ENCODE measurements at places on chromosomes 2 and 18.

DNA sequence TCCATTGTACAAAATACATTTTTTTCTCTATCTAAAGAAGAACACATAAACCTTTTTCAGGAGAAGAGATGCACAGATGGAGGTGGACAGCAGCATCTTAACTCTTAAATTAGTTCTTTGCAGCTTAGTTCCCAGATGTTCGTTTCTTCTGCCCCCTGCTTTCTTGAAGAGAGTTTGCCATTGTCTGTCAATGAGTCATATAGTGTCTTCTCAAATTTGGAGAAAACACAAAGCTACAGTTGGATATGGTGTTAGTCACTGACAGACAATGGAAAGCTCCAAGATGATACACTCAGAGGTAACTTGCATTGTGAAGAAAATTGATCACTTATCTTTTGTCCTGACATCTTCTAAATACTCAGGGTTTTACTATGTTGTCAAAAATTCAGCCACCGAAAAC, 48.8 kb upstream of the TMEFF2 start:
- peak; percentile 31 for DNase-seq

GRCh38 chr2:103739186-103739585, 977.4 kb downstream of the TMEM182 start:
- DNase-seq = no peak

DNA sequence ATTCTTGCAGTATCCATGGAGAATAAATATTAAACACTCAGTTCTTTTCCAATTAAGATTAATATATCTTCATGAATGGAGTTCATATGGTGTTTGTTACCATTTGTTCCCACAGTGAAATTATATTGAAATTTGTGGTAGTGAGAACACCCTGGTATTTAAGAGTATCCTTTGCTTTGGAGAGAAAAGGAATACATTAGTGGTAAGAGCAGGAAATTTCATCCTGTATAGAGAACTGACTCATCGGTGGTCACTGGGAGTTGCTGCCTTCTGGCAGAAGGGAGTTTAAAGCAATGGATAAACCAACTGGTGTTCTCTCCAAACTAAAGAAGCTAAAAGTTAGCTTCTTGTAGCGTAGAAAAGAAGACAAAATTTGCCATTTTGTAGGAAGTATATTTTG, 107.3 kb downstream of the MYO1B start:
- DNase-seq = peak; percentile 74

DNA sequence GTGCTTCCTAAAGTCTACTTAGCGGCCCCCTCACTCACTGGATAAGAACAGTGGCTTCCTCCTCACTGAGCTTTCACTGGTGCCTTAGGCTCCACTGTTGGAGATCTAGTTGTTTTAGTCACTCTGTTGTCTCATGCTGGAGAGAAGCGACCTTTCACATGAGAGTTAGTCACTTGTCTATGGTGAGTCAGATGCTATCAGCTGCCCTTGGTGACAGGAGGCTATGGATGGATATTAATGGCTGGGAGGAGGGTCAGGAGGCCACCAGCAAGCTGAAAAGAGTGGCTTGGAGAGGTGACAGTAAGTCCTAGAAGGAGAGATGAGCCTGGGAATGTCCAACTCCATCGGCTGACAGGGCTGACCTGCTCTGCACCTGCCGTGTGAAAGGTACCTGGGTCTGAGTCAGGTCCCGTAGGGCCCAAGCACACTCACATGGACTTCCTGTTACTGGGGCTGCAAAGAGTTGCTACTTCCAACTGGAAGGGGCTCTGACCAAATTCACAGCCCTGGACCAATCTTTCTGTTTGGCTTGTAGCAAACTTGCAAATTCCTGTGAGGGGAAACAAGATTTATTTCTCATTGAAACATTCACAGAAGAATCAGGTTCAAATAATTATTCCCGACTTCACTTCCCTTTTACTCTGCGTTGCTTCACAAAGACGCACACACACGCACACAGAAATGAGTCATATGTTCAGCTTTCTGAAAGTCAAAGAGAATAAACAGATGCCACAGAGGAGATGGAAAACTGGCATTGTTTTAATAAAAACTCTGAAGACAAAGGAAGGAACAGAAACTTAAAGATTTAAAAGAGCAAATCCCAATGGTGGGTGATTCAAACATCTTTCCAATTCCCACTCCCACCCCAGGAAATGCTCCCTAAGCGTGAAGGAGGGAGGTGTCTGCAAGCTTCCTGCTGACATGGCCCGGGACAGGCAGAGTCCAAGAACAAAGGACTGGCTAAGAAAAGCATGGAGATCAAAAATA, 203.5 kb upstream of the TWIST2 start:
- peak; percentile 63 for DNase-seq

DNA sequence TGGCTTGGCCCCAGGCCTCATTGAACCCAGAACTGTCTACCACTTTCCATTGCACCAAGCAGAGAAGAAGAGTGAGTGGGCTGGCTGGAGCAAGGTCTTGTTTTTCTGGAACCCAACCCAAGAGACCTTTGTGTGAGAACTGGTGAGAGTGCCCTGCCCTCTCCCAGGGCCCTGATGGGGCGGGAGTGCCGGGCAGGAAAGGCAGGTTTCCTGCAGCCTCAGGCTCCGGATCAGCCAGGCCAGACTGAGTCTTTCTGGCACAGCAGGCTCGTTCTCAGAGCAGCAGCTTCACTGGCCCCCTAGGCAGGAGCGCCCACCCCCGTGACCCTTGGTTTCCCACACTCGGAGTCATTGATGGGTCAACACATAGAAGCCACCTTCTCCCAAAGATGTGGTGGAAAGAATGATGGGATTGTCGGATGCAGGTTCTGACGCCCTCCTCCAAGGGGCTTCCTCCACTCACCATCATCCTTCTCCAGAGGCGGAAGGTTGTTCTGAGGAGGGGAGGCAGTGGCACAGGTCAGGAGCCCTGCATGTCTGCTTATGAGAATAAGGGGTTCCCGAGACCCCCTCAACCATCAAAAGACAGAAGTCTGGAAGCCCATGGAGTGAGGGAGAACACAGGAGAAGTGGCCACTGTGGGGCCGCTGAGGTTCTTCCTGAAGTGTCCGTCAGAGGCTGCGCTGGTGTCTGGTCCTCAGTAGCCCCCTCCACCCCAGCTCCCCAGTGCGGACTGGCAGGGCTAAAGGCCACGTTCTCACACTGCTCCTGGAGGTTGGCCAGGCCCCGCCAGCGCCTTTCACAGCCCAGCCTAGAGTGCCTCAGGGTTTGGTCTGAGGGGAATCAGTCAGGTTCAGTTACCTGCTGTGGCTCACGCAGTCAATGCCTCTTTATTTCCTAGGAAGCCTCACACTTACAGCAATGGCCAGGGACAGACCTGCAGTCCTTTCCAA, 62.8 kb upstream of the LAPTM4A start:
- DNase-seq = no peak

DNA sequence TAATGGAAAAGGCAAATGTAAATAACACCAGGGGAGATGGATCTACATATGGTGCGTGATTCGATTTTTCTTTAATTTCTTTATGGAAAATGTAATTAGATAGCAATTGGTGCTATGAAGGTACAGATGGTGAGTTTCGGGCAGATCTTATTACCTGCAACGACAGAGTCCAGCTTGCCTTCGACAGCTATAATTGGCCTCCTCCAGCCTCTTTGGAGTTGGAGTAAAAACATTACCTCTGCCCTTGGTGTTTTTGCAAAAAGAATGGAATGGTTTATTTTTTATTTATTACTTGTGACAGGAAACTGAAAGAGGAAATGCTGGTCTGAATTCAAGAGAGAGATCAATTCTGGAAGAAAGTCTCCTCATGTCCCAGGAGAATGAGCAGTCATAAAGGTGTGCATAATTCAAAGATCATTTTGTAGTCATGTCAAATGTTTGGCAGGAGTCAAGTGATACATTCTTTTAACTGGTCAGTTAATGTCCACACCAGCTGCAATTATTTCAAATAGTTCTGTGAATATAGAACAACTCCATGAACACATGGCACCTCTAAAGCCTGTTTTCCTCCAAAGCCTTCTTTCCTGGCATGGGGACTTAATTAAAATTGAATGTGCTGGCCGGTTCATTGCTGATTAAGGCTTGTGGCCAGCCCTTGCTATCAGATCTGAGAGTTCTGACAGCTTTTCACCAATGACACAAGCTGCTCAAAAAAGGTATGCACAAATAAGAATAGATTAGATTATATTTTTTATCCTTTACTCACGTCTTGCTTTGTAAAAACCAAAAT, 46.9 kb upstream of the KCNH7 start:
- no peak for DNase-seq

DNA sequence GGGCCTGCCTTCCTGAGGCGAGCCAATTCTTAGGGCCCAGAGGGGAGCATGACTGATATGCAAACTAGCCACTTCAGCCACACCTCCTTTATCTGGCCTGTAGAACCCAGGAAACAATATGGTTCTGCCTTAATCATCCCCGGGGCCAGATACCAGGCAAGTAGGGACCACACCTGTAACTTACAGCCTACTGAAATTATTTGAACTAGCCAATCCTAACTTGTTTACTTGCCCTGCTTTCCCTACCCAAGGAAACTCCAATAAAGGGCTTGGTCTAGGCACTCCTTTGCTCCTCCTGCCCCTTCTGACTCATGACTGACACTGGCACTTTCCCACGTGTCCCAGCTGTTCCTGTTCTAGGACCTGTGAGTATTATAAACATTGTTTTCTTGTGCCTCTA, 57.6 kb downstream of the MYOM1 start:
- DNase-seq = no peak

DNA sequence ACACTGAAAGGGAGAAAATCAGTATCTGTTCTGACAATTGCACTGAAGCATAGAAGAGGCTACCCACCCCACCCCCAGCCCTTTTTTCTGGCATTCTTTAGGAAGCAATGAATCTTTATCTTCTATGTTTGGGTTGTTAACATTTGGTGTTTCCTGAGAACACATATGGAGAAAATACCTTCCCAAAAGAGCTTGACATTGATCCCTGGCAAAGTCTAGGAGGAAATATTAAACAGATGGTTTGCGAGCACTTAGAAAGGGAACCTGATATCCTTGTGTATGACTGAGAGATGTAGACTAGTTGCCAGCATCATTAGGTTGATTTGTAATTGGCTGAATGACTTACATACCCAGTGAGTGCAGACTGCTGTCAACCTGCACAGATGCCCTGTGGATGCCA, 42.9 kb downstream of the DOK1 start:
- DNase-seq = no peak

GRCh38 chr18:76834379-76834778, 12.0 kb downstream of the ZNF236 start:
- DNase-seq = no peak

GRCh38 chr2:197011021-197011417, 84.5 kb upstream of the PGAP1 start:
- no peak for DNase-seq

DNA sequence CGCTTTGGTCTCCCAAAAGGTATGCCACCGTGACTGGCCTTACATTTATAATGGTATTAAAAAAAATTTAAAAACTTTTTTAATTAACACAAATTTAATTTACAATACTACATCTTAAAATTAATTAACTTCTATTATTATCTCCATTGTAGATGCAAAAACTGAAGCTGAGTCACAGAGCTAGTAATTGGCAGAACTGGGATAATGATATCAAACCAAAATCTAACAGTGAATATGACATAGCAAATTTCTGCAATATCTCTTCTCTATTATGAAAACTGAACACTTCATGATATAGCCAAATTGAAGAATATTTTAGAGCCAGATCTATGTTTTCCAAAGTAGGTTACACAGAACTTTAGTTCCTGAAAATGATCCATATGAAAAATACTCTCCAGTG, 66.4 kb upstream of the CHAC2 start:
- DNase-seq = no peak

- DNase-seq = no peak
These were observed 125.3 kb downstream of the ZFP36L2 start for GRCh38 chr2:43100883-43101662.

DNA sequence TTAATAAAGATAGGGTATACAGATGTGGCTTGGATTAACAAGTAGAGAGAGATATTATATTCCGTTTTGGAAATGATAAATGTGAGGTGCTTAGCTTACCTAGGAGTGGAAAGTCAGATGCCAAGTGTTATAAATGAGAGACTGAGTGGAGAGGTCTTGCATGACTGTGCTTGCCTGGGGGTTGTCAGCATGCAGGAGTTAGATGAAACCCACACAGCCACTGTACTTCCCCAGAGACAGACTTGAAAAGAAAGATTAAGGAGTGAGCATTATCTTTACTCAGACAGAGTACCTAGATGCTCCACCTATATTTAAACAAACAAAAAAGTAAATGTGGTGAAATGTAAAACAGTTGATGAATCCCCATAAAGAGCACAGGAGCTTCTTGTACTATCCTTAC, 482.7 kb downstream of the RIT2 start:
- no peak for DNase-seq

- DNase-seq = peak; percentile 5
These were observed 100.0 kb downstream of the BAZ2B start for GRCh38 chr2:159516241-159516758.

DNA sequence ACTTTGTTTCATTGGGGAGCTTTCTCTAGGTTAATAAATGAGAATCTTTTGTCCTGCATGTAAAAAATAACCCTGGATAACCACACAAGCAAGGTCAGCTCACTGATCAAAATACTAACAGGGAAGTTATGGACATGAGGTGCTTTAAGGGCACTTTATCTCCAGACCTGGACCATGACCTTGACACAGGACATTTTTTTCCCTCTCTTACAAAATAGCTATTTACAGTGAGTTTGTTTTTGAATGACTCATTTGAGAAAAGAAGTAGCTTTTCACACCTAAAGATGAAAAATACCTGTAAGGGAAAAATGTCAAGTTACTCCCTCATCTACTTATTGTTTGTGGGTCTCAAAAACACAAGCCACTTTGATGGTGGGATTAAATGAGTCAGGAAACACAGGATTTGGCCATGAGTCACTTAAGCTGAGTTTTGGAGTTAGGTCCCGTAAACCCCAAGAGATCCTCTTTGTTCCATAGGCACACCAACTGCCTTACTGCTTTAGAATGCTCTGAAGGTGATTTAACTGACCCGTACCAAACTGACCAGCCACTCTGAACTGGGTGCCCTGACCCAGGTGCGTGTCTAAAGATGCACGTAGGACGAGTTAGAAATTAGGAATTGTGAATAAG, 479.3 kb upstream of the NXPH2 start:
- DNase-seq = no peak

All from brain microvascular endothelial cell (primary cell).